ENCODE measurements at places on chromosomes 7 and 10.

DNA sequence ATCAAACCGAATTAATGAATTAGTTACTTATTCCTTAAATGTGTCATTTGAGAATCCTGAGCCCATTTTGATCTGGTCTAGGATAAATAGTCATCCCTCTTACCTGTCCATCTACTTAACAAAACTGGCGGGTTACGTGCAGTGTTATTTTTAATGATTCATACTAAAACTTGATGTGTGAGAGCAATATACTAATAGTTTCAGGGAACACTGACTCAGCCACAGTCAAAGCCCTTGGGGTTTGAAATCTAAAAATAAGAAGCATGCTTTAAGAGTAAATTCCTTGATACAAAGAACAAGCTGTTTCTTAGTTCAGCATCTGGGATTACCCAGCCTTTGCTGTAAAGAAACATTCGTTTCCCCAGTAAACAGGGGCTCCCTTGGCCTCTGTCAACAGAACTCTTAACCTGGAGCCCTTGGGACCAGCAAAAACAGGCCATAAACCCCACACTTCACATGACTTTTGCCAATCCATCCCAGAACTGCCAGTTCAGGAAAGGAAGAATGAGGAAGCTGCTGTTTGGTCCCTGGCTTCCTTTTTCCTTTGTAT is 370.6 kb upstream of the IGFBP3 start:
- DNase-seq = no peak

DNA sequence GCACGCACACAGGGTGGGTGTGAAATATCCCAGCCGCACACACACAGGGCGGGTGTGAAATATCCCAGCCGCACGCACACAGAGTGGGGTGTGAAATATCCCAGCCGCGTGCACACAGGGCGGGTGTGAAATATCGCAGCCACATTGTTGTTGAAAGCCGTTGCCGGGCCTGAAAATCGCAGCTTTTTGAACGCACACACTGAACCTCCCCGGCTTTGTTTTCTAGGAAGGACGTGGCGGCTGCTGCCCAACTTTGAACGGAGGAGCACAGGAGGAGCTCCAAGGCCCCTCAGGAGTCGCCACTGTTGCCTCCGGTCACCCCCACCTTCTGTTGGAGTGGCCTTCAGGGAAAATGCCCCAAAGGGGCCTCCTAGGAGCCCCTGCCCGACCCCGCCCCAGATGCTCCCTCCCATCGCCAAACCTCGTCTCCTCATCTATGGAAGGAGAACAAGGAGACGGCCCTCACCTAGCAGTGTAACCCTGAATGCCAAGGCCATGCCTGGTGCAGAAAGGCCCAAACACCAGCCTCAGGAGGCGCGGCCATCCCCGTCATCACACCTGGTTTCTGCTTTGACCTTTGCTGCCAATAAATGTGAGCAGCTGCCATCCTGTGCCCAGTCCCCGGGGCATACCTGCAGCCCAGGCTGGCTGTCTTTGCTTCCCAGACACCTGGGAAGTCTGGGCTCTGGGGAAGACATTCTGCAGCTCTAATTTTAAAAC is 318.6 kb downstream of the PTPRN2 start:
- no peak for DNase-seq

DNA sequence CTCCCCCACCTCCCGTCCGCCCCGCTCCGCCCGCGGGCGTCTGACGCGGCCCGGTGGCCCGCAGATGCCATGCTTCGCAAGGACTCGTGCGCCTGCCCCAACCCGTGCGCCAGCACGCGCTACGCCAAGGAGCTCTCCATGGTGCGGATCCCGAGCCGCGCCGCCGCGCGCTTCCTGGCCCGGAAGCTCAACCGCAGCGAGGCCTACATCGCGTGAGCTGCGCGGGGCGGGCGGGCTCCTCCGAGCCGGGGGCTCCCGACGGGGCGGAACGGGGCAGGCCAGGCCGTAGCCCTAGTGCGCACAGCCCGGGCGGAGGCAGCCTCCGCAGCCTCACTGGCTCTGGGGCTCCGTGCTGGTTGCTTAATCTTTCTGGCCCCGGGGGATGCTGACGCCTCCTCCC is 2.8 kb downstream of the ASIC3 start:
- DNase-seq = peak; percentile 84

DNA sequence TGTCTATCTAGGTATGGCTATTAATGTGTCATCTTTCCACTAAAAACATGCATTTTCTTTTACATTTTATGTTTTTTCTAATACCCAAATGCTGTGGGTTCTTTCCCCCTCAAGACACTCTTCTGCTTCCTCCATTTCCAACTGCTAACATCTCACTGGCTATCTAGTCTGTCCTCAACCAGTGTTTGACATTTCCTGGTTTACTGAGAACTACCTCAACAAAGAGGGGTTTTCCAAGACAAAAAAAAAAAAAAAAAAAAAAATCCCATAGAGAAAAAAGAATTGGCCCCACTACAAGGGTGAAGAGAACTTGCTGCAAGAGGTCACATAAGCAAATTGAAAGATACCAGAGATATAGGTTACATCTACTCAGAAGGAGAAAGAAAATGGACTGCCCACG is 359.7 kb downstream of the CRPPA start:
- no peak for DNase-seq

DNA sequence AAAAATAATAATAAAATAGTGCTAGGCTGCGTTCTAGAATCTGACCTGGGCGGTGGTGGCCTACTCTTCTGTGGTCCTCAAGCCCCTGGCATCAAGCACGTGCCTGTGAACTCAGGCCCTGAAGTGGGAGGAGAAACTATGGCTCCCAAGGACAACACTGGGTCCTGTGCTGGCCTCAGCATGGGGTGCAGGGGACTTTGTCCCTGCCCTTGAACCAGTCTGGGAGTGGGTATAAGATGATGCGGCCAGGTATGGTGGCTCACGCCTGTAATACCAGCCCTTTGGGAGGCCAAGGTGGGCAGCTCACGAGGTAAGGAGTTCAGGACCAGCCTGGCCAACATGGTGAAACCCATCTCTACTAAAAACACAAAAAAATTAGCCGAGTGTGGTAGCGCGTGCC is 5.5 kb downstream of the ZP3 start:
- no peak for DNase-seq

DNA sequence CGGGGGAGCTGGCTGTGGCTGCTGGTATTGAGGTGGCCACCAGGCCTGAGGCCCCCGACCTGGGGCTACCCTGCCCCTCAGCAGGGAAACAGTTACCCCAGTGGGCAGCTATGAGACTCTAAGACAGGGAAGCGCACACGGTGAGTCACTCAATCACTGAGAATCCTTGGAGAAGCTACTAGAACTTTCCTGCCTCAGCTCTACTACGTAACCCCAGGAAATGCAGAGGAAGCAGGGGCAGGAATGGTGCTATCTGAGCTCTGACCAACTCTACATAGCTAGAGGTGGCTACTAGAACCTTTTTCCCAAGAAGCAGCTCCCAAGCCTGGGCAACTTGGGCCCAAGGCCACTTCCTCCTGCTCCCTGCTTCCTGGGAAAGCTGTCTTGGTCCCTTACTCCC is 11.8 kb downstream of the DNAJB12 start:
- DNase-seq = no peak

GRCh38 chr10:81498011-81498551 is 376.9 kb upstream of the NRG3 start:
- no peak for DNase-seq

DNA sequence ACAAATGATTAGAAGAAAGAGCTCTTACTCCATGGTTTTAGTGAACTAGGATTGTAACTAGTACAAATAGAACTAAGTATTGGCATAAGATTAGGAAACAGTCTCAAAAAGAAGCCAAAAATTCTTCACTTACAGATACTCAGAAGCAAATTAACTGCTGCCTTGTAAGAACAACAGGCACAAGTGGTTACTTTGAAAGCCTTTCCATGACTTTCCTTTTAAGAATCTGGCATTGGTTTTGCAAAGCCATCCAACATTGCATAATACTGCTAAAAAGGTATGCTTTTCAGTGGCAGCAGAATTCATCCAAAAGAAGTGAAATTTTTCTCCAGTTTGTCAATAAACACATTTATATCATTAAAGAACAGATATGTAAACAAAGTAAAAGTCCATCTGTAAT is 126.8 kb upstream of the ODAD2 start:
- no peak for DNase-seq

DNA sequence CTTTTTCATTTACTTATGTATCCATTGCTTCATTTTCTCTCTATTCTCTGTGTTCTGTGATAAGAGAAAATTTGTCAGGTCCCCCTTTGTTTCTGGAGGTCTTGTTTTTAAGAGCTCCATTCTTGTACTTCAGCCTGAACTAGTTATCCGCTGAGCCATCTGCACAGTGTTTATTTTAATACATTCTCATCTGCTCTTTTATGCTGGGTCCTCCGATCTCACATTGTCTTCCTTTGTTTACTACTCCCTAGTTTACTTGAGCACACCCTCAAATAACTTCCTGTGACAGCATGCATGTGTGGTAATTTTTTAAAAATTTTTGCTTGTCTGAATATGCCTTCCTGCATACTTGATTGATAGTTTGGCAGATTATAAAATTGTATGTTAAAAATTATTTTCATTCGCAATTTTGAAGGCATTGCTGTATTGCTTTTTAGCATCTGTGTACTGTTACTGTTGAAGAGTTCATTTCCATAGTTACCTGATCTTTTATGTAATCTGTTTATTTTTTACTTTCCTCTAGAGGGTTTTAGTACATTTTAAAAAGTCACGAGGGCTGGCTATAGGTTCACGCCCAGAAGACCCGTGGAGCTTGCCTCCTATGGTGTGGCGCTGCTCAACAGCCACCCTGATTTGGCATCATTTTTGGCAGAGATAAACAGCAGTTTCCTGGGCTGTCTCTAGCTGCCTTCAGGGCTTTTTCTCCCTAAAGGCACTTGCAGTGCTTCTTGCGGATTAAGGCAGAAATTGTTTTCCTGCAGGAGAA is 31.9 kb downstream of the RSBN1L start:
- DNase-seq = no peak

DNA sequence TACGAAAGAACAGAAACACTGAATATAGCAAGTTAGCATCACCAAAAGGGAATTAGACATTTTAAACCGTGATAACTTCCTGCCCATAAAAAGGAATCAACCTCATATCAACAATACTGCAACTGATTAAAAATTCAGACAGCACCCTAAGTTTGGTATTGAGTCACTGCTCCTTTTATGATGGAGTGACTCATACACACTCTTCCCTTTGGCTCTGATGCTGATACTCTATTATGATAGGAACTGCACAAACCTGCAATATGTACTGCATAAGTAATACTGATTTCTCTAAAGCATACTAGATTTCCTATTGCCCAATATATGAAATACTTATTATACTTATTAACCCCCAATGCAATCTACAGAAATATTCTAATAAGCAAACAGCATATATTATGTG is 118.7 kb downstream of the PARD3 start:
- no peak for DNase-seq

DNA sequence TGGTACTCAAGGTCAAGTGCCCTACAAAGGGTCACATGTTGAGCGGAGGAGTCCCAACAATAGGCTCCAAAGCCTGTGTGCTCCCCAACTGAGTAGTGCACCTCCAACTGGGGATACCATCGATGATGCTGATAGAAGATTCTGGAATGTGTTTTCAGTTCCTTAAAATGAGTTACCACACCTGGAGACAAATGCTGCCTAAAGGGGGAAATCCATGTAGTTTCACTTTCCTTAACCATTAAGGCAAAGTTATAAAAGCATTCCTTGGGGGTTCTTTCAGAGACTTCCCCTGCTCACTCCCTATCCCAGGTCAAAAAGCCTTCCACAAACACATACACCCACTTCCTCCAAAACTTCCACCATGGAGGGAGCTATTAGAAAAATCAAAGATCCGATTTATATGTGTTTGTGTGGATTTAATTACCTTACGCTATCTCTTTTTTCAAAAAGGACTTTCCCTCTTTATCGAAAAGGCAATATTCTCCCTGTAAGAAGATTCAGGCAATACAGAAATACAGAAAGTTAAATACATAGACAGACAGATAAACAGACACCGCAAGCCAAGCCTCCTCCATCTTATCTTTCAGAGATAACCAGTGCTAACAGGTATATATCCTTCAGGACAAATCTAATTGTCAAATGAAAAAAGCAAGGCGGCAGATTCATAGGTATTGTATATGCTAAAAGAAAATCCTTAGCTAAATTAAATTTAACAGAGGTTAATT is 135.9 kb upstream of the ASAH2 start:
- DNase-seq = no peak

DNA sequence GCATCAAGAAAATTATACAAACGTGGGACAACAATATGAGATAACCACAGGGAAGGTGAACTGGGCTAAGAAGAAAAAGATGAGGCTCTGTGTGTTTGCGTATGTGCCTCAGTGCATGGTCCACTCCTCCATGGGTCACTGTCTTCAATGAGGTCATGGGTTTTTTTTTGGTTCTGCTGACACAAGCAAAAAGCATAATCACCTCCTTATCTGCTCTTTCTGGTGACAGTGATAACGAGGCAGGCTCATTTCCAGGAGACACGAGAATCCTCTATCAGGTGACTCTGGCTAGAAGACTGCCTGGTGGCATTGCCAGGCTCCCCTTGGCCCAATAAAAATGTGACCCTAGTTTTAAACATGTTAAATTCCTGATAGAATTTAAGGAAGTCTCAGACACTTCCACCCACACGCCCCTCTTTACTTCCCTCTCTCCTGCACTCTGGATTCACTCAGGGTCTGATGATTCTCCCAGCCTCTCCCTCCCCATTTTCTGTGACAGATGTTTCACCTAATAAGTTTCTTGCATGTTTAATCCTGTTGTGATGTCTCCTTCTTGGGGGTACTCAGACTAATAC is 35.3 kb upstream of the CDCA7L start:
- DNase-seq = no peak

GRCh38 chr7:159083001-159083697 is 61.5 kb downstream of the VIPR2 start:
- no peak for DNase-seq

DNA sequence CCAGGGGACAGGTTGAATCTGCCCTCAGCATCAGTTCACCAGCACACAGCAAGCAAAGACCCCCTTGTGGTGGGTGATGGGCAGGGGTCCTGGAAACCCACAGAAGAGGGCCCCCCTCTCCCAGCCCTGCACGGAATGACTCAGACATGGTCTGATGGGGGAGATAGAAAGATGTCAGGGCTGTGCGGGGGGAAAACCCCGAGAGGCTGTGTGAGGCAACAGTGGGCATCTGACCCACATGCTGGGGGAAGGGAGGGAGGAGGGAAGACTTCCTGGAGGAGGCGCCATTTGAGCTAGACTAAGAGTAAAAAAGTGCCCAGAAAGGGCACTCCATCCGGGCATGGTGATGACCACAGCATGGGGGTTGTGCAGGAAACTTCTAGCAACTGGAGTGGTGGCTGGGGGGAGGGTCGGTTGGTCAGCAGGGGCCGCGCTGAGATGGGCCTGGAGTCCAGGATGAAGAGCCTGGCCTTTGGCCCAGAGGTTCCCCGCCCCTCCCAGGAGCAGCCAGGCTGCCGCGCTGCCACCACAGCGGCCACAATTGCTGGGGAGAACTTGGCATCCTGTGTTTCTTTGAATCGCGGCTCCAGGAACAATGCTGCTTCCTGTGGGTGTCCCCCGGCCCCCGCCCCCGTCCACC is 2.5 kb downstream of the LFNG start:
- DNase-seq = no peak

DNA sequence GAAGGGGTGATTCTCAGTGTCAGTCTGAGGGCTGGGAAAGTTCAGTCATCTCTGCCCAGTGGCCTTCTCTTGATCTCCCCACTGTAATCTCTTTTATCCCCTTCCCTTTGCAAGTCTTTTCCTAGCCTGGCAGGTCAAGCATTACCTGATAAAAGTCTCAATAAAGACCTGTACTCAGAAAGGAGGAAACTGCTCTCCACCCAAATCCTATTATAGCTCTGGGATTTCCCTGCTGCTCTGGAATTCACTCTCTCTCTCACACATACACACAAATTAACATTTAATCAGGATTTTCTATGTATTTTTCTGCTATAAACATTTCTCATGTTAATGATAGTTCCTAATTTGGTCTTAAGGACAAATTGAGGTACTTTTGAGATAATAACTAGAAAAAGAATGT is 46.5 kb downstream of the ABCA13 start:
- DNase-seq = no peak
